ENCODE measurements at places on chromosomes 16 and 17.

GRCh38 chr16:85950136-85950918, 51.4 kb downstream of the IRF8 start:
- no peak for DNase-seq

DNA sequence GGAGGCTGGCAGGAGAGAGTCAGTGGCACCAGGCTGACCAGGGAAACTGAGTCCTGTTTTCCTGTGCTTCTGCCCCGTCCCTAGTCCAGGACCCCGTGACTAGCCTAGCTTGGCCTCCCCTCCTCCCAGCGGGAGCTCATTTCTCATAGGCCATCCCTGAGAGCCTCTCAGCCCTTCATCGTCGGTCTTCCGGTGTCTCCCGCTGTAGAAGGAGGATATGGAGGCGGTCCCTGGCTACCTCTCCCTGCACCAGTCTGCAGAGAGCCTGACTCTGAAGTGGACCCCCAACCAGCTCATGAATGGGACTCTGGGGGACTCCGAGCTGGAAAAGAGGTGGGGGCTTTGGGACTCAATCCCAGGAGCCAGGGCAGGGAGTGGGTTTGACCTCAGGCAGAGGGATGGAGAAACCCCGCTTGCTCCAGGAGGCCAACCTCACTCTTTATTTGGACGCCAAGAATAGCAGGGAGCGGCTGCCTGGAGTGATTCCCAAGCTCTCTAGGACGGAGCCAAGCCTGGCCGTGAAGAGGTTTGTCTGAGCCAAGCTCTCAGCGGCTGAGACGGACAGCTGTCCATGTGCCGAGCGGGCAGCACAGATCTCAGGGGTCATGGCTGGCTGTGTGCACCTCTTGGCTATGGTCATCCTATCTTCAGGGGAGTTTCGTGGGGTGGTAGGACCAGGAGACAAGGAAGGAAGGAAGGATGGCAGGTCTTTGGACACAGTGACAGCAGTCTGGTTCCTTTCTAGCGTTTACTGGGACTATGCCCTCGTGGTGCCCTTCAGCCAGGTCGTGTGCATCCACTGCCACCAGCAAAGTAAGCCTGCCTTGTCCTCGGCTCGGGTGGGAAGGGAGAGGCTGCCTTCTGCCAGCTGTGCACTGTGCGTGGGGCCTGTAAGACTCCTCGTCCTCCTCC, 26.8 kb downstream of the SGSM2 start:
- DNase-seq: no peak

DNA sequence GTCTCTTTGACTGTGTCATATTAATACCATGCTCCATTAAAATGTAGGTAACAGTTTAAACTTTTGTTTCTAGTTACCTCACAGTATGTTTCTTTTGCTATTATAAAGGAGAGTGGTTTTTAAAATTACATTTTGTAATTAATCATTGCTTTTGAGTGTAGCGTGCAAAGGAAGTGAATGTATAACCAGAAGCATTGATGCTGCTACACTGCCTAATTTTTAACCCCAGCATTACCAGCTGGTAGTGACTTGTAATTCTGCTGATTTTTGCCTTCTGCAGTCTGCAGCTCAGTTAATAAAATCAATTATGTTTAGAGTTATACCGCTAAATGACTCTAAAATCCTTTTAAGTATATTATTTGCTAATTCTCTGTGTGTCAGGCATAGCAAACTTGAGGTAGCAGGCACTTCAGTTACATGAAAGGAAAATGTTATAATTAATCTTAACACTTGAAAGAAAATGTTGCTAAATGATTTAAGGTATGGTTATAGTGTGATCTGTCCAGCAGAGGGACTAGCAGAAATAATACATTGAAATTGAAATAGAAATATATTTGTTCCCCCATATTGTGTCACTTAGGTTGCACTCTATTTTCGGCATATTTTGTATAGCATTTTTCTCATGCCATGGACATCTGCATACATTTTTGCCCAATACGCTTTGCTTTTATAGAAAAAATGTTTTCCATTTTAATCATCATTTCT, 388.5 kb downstream of the CNTNAP4 start:
- DNase-seq: no peak

GRCh38 chr16:23629516-23629915, 11.6 kb downstream of the PALB2 start:
- DNase-seq: no peak

GRCh38 chr17:39995438-39995837, 14.8 kb downstream of the PSMD3 start:
- no peak for DNase-seq

DNA sequence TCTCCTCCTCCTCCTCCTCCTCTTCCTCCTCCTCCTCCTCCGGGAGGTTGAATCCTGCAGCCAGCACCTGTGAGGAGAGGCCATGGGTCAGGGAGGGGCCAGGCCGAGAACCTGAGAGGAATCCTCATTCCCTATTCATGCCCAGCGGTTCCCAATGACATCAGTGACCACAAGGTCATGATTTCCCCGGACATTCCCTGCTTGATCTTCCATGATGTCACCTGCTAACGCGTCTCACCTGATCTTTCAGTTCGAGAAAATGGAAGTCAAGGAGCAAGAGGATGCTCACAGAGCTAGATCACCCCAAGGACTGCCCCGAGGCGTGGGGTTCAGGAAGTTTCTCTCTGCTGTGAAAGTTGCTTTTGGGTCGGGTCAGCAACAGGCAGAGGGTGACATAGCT, 5.4 kb downstream of the APOBR start:
- no peak for DNase-seq
